HT1080 (cell line): ENCODE measurements at places on chromosomes 2 and 18.

- peak; percentile 54 for DNase-seq
Measured at GRCh38 chr18:8988260-8988871, 114.1 kb upstream of the NDUFV2 start.

GRCh38 chr2:121018136-121019061, 266.6 kb downstream of the TFCP2L1 start:
- no peak for DNase-seq

DNA sequence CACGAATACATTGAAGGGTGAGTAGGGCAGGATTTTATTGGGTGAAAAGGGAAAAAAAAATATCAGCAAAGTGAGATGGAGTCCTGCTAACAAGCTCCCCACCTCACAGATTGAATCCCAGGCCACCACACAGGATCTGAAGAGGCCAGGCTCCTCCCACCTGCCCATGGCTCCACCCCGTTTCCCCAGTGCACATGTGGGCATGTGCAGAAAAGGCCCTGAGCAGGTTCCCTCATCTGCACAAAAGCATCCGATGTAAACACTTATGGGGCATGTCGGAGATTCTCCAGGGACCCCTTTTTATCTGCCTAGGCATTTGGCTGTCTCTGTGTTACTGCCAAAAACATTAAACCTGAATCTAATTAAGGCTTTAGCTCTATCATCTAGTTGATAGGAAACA, 35.2 kb downstream of the SKA1 start:
- no peak for DNase-seq

- DNase-seq: no peak
Measured at GRCh38 chr18:35750929-35751328, 169.4 kb downstream of the GALNT1 start.

GRCh38 chr2:167966937-167967913, 280.2 kb downstream of the STK39 start:
- DNase-seq: no peak

DNA sequence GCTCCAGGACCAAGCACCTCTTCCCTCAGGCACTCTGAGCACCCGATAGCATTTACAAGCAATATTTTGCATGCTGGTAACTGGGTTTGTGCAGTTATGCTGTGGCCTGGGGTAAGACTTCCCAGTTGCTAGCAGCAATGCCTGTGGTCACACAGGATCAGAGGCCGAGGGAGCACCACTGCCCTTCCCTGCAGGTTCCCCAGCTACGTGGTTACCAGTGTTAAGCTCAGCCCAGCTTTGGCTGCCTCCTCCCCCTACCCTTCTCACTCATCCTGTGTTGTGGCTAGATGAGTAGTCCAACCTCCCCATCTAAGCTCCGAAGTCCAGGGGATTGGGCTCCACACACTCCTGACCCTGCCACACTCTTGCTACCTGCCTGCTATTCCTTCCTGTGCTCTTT, 141.1 kb downstream of the CELF4 start:
- no peak for DNase-seq

- no peak for DNase-seq
Measured at GRCh38 chr2:134593519-134593918, 125.3 kb downstream of the TMEM163 start.

GRCh38 chr2:101860157-101860556, 131.6 kb upstream of the IL1R2 start:
- DNase-seq: no peak

DNA sequence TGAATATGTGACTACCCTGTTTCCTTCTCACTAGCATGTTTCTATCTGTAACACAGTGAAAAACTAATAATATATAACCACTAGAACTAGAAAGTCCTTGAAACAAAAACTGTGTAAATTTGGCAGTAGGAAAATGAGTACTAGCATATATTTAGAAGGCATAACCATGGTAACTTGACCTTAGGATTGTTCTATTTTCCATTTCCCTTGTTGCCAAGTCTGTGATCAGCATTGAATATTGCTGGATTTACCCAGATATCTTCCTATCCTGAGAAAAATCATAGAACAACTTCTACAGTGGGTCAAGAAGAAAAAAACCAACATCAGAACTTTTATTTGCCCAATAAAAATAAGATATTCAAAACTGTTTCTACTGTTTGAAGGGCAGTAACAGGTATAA, 563.9 kb upstream of the NRXN1 start:
- DNase-seq: no peak

GRCh38 chr2:42809131-42809818, 16.9 kb upstream of the HAAO start:
- no peak for DNase-seq

DNA sequence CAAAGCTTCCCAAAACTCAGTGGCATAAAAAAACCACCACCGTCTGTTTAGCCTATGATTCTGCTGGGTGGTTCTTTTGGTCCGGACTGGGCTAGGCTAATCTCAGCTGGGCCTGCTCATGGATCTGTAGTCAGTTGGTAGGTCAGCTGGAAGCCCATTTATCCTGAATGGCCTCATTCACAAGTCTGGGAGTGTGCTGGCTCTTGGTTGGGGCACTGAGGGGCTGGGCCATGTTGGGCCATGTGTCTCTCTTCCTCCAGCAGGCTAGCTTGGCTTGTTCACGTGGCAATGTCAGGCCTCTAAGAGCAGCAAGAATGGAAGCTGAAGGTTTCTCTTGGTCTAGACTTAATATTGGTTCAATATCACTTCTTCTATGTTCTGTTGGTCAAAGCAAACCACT, 95.7 kb upstream of the HS6ST1 start:
- no peak for DNase-seq

DNA sequence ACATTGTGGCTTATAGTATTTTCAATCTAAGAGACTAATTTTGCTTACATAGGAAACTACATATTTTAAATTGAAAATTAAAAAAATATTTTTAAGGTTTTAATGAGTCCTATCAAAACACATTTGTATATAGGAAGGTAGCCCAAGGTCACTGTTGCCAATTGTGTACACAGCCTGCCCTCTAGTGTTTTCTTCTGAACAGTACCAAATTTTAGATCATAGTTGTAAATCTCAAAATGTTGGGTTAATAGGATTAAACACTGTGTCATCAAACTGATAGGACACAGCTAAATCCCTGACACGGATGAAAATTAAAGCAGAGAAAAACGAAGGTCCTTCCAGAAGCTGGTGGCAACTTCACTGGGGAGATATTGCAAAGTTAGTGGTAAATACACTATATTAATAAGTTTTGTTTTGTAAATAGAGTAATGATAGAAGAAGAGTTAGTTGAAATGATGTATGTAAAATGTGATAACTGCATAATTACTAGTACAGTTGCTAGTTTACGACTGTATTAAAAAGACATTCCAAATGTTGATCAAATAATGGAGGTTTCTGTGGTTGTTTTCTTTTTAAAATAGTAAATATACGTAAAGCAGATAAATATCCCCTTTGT, 19.7 kb downstream of the CLUL1 start:
- DNase-seq: peak; percentile 25

GRCh38 chr2:44612276-44612675, 250.5 kb downstream of the CAMKMT start:
- DNase-seq: no peak

GRCh38 chr18:57923611-57924010, 120.4 kb upstream of the NEDD4L start:
- DNase-seq: no peak

- no peak for DNase-seq
Measured at GRCh38 chr2:235944591-235944990, 223.6 kb downstream of the GBX2 start.

DNA sequence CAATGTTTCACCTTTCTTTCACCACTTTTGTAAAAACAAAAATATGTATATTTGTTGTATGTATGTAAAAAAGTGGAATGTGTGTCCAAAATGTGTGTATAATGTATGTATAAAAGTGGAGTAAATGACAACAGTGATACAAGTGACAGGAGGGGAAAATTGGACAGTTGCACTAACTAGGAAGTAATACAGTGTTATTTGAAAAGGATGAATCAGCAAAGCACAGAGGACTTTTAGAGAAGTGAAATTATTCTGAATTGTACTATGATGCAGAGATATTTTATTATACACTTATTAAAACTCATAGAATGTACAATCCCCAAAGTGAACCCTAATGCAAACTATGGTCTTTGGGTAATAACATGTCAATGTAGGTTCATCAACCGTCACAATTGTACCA, 331.3 kb upstream of the CNTNAP5 start:
- no peak for DNase-seq

DNA sequence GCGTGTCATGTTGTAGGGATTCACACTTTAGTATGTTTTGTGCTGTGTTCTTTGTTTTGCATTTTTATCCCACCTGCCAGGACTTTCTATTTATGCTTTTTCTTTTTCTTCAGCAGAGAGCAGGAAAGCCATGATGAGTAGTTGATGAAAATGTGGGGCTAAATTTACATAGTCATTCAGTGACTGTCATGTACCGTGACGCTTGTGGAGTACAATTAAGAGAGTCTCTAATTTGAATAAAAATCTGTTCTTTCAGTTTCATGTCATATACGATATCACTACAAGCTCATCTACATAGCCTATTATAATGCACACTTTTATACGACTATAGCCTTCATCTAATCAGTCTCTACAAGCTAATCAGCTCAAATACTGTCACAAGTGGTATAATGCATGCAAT, 112.7 kb upstream of the SPATS2L start:
- no peak for DNase-seq

GRCh38 chr2:219293736-219294231, 14.6 kb downstream of the DNAJB2 start:
- DNase-seq: no peak

DNA sequence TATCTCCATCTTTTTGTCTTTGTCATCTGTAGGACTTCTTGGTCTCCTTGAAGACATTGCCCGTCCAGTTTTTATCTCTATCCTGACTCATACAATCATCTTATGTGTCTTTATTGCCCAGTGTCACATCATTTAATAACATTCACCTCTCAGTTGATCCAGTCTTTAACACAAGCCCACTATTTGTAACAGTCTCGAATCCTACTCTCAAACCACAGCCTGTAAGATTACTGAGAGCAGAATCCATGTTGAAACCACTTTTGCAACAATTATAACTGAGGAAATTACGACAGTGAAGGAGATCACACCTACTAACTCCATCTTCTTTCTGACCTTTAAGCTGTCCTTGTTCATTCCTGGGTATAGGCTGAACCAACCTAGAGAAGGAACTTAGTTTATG, 1206.0 kb upstream of the ZEB2 start:
- DNase-seq: no peak

DNA sequence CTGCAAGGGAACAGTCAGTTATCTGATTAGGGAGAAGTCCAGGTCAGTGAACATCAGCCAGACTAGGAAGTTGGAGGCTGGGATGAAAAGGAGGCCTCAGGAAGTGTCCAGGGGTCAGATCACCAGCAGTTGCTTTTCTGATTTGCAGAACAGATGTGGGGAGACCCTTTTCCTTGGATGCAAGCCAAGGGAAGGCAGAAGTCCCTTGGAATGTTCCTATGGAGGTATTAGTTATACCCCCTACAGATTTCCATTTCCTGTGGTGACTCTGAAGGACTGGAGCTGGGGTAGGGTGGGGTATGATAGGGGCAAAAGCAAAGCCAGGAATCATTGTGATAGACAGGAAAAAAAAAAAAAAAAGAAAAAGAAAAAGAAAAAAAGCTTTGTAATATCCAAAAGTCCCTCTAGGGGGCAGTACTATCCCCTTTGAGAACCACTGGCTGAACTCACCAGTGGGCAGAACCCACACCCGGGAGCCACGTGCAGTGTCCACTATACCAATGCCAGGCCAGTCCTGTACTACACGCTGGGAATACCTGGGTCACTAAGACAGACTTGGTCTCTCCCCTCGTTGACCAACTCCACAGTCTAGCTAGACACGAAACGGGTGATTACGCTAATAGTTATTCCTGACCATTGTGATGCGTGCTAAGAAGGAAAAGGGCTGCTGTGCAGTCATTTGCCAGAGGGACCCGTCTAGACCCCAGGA, 7.4 kb downstream of the DYSF start:
- peak; percentile 37 for DNase-seq

- no peak for DNase-seq
Measured at GRCh38 chr2:69619725-69620124, 23.8 kb downstream of the AAK1 start.

- no peak for DNase-seq
Measured at GRCh38 chr2:13056259-13056843, 339.6 kb downstream of the TRIB2 start.

DNA sequence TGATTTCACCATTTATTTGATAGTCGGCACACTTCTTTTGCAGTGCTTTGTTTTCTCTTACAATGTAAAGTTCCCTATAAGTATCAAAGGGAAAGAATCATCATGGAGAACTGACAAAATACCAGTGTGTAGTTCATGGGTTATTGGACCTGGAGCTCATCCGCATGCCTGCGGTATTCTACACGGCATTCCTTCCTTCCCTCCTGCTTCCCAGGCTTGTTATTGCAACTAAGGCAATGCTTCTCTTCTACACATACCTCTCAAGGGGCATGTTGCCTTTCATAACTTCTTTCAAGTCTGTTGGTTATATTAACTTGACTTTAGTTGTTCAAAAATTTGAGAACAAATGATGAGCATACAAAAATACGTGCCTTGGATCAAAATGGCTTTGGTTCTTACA, 24.3 kb upstream of the FAP start:
- DNase-seq: no peak

DNA sequence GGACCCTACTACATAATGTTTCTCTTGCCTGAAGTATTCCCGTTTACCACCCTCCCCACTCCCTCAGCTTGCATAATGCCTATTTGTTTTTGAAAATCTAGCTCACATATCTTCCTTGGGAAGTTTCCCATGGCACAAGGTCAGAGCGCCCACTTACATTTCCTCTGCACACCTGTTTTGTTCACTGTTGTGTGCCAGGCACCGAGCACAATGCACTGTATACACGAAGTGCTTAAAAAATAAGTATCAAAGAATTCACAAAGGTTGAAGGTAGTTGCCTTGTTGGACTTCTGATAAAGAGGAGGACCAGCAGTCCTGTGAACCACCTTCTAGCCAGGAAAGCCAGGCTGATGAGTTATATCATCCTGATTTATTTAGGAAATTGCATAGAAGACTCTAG, 16.8 kb upstream of the RHOB start:
- DNase-seq: no peak

GRCh38 chr2:8656160-8656641, 25.7 kb upstream of the ID2 start:
- DNase-seq: no peak

- DNase-seq: no peak
Measured at GRCh38 chr2:54226260-54226659, 29.8 kb downstream of the TSPYL6 start.

DNA sequence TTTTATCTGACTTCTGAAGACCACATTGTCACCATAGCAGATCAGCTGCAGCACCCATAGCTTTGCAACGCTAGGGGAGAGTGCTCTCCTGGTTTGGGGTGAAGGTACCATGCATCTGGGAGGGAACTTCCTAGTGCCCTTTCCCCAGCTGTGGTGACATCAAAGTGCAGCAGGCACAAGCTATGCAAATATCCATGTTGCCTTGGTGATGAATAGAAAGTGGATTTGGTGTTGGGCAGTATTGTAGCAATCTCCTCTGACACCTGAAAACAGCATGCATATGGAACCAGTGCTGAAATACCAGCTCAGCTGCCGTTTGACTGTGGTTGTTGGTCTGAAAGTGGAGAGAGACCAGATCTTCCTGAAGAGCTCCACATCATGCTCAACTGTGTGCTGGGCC, 37.1 kb downstream of the BCL2L11 start:
- DNase-seq: no peak
